AG20443 (cell line): ENCODE measurements at places on chromosomes 13 and 19.

DNA sequence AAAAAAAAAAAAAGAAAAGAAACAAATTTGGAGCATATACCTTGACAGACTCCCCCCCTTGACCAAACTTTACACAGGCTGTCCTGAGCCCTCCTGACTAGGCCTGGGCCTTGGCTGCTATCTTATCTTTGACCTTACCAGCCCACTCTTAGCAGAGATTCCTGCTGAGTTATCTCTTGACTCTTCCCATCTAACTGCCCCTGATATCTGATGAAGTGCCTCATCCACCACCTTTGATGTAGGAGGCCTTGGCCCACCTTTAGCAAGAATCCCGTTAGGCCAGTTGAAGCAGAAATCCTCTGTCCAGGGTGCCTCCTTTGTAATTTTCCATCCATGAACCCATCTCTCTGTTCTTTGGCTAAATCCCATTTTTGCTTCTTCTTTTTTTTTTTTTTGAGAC lies 43.6 kb downstream of the NLRP12 start:
- DNase-seq = no peak

DNA sequence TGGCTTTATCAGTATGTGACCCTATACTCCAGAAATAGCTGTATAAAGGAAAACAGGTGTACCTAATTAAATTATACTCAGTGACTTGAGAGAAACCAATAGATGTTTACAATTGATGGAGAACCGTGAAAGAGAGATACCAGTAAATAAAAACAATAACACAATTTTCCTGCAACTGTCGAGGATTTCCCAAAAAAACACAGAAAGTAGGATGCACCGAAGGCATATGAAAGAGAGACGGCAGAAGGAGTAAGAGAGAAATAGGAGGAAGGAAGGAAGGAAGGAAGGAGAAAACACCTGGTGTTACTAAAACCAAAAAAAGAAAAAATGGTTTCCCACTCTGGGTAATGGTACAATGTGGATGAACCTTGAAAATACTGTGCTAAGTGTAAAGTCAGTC lies 6.8 kb upstream of the ZNF229 start:
- DNase-seq = no peak

- DNase-seq = no peak
Measured at GRCh38 chr13:48302871-48303358, 636 bp upstream of the RB1 start.

GRCh38 chr13:29858667-29859066 lies 8.2 kb upstream of the UBL3 start:
- peak; percentile 16 for DNase-seq

- no peak for DNase-seq
Measured at GRCh38 chr13:107457686-107458085, 757.6 kb downstream of the LIG4 start.

GRCh38 chr13:48236528-48237353 lies 3.7 kb downstream of the ITM2B start:
- no peak for DNase-seq

- DNase-seq = no peak
Measured at GRCh38 chr19:2949939-2950285, 5.1 kb upstream of the ZNF77 start.

DNA sequence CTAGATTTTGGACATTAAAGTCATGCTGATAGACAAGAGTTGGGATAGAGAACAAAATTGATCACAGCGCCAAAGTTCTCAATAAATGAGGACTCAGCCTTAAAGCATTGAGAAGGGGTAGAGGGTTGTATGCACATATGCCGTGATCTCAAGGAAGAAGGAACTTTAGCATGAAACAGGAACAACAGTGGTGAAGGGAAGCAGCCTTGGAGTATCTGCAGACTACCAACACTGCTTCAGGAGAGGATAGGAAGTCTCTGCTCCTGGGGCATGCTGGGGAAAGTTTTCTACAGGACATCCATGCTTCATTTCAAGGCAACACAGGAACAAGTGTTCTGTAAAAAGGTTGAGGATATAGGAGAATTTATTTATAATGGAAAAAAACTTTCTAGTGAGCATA lies 111.9 kb upstream of the MLNR start:
- DNase-seq = no peak

DNA sequence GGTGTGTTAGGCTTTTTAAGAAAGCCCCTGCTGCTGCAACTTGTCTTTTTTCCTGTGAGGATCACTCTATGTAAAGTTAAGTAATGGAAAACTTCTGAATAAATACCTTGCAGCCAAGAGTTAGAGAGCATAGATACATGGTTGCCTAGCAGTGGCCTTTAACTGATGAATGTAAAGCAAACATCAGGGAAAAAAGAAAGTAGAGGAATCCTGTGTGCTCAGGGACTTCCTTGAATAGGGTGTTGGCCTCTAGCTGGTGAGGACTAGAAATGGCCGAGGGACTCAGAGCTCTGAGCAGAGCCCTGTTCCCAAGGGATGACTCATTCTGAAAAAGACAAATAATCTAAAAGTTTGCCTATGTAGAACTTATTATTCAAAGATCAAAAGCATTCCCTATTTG lies 135.7 kb downstream of the MIPEP start:
- no peak for DNase-seq

GRCh38 chr19:38180071-38180470 lies 44.0 kb downstream of the DPF1 start:
- DNase-seq = no peak

- DNase-seq = no peak
Measured at GRCh38 chr19:12202250-12202649, 39.4 kb downstream of the ZNF136 start.

DNA sequence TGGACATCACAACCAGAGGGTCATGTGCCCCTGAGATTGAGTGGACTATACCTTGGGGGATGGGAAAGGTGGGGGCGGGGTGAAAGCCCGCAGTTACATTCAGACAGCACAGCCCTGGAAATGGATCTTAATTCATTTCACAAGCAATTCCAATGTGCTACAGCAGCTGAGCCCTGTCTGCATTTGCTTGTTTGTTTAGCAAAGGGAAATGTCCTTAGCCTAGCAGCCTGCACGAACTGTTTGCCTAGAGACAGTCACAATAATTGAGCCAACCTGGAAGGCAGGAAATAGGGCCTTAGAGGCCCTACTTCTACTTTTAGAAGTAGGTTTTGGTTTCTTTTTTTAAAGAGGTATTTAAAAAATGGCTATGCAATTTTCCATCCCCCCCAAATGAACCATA lies 177.3 kb upstream of the KL start:
- no peak for DNase-seq

DNA sequence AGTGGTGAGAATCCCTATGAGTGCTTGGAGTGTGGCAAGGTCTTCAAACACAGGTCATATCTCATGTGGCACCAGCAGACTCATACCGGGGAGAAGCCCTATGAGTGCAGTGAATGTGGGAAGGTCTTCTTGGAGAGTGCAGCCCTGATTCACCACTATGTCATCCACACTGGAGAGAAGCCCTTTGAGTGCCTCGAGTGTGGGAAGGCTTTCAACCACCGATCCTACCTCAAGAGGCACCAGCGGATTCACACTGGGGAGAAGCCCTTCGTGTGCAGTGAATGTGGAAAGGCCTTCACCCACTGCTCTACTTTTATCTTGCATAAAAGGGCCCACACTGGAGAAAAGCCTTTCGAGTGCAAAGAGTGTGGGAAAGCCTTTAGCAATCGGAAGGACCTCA lies 18.7 kb upstream of the AURKC start:
- DNase-seq = no peak

- no peak for DNase-seq
Measured at GRCh38 chr19:46066471-46066870, 25.7 kb upstream of the IGFL4 start.

GRCh38 chr19:37986048-37986750 lies 79.2 kb downstream of the SIPA1L3 start:
- DNase-seq = no peak

DNA sequence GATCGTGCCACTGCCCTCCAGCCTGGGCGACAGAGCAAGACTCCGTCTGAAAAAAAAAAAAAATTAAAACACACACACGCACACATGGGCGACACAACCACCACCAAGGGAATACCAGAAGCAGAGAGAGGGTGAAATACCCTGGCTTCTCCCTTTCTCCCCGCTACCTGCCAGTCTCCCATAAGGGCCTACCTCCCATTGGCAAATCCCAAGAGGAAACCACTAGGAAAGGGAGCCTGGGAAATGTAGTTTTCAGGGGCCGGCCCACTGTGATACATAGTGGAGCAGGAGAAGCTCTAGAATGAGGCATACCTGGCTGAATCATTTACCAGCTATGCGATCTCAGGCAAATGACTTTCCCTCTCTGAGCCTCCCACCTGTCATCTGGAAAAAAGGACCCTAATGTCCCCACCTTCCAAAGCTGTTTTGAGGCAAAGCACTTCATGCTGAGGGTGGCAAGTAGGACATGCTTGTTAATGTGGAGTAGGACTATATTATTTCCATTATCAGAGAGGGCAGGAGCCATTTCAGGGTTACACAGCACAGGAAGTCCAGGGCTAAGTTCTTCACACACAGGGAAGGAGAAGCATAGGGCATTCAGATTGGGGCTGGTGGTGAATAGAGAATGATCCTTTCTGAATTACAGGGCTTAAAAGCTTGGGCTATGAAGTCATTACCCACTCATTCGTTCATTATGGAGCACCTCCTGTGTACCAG lies 14.3 kb upstream of the HNRNPUL1 start:
- DNase-seq = no peak

- DNase-seq = no peak
Measured at GRCh38 chr19:20357921-20358320, 190.9 kb downstream of the ZNF486 start.

- no peak for DNase-seq
Measured at GRCh38 chr13:106129273-106129672, 406.2 kb downstream of the EFNB2 start.

GRCh38 chr13:97021241-97021640 lies 27.0 kb upstream of the OXGR1 start:
- DNase-seq = no peak

- DNase-seq = no peak
Measured at GRCh38 chr13:28569886-28570285, 75.0 kb upstream of the FLT1 start.

DNA sequence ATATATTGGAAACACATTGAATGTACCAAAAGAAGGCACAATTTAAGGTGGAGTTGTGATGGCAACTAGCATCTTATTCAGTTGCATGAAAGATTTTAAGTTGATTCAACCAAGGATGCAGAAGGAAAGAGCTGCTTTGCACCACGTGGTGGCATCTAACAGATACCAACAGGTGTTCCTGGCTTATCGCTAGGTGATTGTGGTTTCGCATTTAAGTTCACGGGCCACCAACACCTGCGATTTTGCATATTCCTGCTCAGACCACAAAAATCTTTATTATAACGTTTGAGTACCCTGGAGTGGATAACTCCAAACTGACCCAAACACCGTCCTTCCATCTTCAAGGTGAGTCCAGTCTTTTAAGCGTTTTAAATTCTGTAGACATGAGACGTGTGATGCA lies 45.3 kb downstream of the RGCC start:
- no peak for DNase-seq

- no peak for DNase-seq
Measured at GRCh38 chr19:46206176-46206575, 23.4 kb upstream of the IGFL1 start.

DNA sequence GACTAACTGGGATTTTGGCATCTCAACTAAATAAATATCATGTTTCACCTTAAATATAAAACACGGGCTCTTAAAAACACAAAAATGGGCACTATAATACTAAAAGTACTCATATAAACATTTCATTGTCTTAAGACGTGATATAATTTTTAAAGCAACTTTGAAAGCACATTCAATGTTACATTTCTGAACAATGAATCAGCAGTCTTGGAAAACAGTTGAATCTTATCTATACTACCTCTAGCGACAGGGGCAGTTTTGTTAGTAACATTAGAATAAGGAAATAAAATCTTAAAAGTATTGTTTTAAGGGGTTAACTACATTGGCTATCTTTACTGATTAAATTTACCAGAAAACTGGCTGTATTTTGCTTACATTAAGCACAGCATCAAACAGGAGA lies 156.9 kb downstream of the UGGT2 start:
- DNase-seq = no peak

- DNase-seq = no peak
Measured at GRCh38 chr13:48532256-48532505, 699 bp downstream of the RCBTB2 start.

- DNase-seq = no peak
Measured at GRCh38 chr19:5894704-5895349, 8.8 kb downstream of the NDUFA11 start.

DNA sequence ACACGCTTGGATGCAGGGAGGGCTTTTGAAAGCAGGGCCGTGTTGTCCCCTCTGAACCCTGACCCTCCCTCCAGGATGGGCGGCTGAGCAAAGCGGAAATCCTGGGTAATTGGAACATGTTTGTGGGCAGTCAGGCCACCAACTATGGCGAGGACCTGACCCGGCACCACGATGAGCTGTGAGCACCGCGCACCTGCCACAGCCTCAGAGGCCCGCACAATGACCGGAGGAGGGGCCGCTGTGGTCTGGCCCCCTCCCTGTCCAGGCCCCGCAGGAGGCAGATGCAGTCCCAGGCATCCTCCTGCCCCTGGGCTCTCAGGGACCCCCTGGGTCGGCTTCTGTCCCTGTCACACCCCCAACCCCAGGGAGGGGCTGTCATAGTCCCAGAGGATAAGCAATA lies 15.2 kb downstream of the RCN3 start:
- no peak for DNase-seq

DNA sequence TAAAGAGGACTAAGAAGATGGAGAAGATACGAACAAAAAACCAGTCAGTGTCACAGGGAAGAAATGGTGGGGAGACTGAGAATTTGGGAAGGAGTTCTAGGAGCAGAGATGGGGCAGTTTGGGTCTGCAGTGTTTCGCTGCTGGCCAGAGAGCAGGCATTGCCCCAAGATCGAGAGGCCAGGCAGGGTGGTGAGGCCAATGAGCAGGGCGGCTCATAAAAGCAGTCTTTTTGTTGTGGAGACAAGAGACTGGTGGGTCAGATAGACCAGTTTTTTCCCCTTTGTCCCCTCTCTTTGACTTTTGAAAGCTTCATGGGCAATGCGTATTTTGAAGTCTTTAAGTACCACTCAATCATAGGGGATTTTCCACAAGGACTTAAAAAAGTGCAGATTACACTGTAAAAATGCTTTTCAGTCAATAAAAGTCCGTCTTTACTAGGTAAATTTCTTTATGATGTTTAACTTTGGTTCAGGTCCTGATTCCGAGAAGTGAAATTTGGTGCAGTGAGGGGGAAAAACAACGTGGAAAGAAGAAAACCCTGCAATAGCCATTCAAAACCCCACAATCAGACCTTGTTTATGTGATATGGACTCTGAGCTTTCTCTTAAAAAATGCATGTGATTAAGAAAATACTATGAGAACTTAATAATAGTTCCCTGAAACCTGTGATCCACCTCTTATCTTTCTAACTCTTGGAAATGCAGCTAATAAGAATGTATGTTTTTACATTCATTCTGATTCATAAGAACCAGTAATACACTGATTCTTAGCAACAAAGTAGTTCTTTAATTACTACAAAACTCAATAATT lies 338.9 kb downstream of the KLF5 start:
- DNase-seq = no peak
